ENCODE measurements at places on chromosomes 4 and X.

DNA sequence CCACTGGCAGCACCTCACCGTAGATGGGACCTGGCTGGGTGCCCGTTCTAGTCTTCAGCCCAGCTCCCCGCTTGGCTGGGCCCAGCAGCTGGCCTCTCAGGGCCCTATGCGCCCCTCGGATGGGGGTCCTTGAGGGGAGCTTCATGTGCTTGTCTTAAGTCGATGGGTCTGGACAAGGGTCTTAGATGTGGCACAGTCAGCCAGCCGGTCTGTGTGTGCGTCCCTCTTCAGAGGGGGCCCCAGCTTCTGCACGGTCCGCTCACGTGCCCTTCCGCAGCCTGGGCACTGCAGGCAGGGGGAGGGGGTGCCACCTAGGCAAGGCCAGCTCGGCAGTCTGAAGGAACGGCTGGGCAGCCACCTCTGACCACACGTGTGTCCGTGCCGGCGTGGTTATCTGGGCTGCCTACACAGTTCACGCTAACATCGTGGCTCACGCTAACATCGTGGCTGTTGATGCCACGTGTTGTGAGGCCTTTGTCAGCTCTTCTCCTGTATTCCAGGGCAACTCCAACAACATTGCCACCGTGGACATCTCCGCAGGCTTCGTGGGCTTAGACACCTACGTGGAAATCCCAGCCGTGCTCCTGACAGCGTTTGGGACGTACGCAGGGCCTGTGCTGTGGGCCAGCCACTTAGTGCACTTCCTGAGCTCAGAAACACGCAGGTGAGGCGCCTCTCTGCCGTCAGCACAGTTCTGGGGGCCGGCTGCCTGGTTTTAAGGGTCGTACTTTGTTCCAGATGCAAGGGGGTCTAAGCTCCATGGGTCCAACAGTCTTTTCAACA, 34.5 kb downstream of the PIGG start:
- no peak for DNase-seq

- no peak for DNase-seq
Observed at GRCh38 chr4:114698231-114698630, 99.6 kb downstream of the UGT8 start.

DNA sequence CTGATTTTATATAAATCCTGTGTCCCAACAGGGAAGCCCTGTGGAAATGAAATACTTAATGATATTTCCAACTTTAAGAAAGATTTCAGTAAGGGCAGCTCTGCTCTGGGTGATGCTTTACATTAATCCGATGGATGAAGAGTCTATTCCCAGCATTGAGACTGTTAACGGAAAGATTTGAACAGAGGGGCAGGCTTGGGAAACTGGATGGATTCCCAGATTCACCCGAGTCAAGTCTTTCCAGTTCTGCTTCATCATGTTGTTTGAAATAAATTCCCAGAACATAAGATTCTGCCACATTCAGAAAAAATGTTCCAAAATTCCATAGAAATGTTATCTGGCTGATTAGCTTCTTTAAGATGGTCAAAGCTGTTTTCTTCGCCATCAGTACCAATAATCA, 246.0 kb downstream of the FBXW7 start:
- DNase-seq = no peak

DNA sequence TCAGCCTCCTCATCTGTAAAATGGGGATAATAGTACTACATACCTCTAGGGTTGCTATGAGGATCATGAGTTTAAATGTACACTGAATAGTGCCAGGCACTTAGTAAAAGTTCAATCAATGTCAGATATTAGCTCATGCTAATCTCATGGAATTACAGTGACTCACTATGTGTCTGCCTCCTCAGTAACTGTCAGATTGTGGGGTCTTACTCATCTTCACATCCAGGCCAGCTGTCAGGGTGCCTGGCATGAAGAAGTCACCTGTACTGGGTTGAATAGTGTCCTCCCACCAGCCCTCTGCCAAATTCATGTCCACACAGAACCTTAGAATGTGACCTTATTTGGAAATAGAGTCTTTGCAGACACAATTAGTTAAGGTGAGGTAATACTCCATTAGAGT, 54.3 kb upstream of the STIM2 start:
- DNase-seq = no peak

GRCh38 chr4:176583278-176583677, 209.4 kb downstream of the VEGFC start:
- DNase-seq = no peak

- DNase-seq = no peak
Observed at GRCh38 chr4:152257601-152258066, 278.3 kb downstream of the FBXW7 start.

DNA sequence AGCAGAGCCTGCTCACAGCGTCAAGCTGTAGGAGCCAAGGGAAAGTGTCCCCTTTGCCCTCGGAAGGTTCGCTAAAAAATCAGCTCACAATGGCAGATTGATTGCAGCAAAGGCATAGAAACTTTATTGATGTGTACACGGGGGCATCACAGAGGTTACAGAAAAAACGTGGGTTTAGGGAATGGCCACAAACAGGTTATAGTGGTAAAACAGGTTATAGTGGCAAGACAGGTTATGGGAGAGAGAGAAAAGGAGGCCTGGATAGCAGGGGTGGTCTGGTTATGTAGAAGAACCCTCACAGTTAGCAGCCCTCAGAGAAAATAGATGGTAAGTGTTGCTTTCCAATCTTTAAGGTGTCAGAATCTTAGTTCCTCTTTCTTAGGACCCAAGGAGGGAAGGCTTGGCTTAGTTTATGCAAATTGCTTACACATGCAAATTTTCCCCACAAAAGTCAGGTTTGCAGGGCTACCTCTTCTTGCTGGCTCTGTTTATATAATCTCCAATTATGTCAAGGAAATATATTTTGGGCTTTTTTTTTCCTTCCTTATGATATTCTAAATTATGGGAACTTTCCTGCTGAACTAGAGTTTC, 113.7 kb downstream of the BMP15 start:
- DNase-seq = no peak

GRCh38 chr4:11566444-11567022, 137.8 kb upstream of the HS3ST1 start:
- no peak for DNase-seq

DNA sequence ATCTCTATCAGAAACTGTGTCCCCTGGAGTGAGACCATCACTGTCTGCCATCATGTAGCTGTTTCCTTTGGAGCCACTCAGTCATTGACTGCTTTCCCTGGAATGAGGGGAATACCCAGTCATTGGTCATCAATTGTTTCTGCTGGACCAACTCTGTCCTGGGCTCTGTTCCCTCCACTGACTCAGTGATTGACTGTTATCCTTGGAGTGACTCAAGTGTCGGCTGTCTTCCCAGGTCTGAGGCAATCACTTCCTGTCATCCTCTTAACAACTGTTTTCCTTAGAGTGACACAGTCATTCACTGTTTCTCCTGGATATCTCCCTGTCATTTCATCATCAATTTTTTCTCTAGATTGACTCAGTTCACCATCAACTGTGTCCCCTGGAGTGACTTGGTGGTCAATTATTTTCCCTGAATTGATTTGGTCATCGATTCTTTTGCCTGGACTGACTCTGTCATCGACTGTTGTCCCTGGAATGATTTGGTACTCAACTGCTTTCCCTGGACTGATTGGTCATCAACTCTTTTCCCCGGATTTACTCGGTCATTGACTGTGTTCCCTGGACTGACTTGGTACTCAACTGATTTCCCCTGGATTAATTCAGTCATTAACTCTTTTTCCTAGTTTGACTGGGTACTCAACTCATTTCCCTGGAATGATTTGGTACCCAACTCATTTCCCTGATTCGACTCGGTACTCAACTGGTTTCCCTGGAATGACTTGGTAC, 327.9 kb upstream of the VCX start:
- DNase-seq = no peak

All from H54 (cell line).